Effector CD8-positive, alpha-beta T cell (primary cell): ENCODE measurements at places on chromosomes 5 and 9.

DNA sequence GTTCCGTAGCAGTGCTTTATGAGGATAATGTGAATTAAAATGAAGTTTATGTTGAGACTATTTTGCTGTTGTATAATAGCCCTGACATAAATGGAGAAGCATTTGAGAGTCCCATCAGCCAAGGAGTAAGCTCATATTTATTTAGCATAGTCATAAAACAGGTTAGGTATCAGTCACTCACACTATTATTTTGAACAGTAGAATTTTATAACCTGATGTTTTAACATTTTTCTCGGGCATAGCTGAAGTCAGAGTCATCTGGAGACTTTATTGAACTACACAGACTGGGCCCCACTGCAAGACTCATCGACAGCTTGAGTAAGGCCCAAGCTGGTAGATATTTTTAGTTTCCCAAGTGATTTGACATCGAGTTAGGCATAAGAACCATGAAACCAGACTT, 620.3 kb upstream of the WWC1 start:
- no peak for DNase-seq

DNA sequence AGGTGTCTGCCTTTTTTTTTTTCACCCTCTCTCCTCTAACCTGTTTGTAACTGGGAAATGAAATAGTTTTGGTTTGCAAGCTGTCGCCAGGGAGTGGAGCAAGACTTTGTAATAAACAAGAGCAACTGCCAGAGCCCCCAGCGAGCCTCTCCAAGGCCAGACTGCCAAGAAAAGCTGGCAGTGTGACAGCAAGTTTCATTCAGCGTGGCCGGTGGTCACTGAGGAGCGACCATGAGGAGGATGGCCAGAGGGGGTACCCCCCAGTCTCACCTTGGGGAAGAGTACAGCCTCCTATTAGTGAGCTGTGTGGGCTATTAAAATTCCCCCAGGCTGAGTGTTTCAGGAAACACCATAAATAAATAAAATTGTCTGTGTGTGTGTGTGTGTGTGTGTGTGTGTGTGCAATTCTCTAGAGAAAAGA, 49.9 kb downstream of the ZFAND5 start:
- DNase-seq = no peak

- DNase-seq = no peak
These were observed 179.5 kb downstream of the TRIO start for GRCh38 chr5:14322437-14323187.

- no peak for DNase-seq
These were observed 625 bp upstream of the UBLCP1 start for GRCh38 chr5:159262472-159262858.

GRCh38 chr5:78542321-78542840, 106.2 kb downstream of the LHFPL2 start:
- DNase-seq = no peak

GRCh38 chr9:128943832-128944620, 3.4 kb downstream of the DOLK start:
- no peak for DNase-seq

DNA sequence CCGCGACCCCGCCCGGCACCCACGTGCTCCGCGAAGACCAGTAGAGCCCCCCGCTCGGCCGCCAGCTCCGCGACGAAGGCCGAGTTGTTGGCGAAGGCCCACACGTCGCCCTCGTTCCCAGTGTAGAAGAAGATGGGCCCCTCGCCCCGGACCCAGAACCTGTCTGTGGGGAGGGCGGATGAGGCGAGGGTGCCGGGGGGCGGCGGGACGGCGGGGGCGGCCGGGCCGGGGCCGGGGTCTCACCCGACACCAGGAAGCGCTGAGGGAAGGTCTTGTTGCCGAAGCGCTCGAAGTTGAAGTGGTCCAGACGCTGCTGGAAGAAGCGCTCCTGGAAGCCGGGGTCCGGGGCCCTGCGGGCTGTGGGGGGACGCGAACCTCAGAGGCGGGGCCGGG, 317 bp downstream of the DPP7 start:
- no peak for DNase-seq

- no peak for DNase-seq
These were observed 1.0 kb downstream of the ADAMTS19 start for GRCh38 chr5:129460936-129461710.

GRCh38 chr9:18111146-18111545, 362.8 kb upstream of the ADAMTSL1 start:
- DNase-seq = no peak

DNA sequence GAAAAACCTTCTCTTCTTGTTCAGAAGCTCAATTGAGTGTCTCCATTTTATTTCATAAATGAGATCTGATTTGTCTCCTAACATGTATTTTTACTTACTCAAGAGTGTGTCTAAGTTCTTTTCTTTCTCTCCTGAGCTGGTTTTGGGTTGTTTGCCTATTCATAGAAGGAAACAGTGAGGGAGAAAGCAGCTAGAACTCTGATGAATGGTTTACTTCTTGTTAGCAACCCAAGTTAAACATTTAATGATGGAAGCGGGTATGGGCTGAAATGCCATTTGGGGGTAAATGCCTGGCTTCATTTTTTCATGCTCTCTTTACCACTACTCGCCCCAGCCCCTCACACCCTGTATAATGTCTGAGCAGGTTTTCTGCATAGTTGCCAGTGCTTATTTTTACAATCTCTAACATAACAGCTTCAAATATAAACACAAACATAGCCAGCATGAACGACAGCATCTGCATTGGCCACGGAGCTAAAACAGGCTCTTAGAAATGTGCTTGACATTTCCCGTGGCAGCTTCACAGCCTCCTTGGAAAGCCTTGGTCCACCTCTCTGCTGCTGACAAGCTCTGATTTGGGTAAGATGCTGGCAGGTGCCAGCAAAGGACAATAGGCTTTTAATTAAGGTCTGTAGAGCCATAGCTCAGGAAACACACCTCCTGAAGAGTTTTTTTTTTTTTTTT, 321.1 kb downstream of the ARHGEF28 start:
- no peak for DNase-seq

- DNase-seq = no peak
These were observed 693.4 kb downstream of the KCTD16 start for GRCh38 chr5:144864118-144864517.

- no peak for DNase-seq
These were observed 14.9 kb downstream of the BTNL9 start for GRCh38 chr5:181054871-181055459.

GRCh38 chr9:36991516-36992134, 42.4 kb downstream of the PAX5 start:
- DNase-seq = no peak

DNA sequence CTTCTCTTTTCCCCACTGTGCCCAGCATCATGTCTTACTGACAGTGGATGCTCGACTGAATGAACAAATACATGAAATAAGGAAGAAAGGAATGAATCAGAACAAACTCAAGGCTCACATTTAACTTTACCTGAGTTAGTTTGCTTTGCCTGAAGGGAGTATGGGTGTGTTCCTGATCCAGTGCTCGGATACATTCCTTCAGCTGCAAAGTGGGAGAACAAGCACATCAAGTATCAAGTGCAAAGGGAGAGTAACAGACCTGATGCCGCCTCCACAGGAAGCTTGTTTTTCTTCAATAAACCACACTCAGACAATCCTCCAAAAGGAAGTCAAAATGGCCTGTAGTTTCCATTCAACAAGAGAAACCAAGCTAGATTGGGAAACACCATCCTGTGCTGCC, 66.1 kb downstream of the KIF24 start:
- DNase-seq = no peak

DNA sequence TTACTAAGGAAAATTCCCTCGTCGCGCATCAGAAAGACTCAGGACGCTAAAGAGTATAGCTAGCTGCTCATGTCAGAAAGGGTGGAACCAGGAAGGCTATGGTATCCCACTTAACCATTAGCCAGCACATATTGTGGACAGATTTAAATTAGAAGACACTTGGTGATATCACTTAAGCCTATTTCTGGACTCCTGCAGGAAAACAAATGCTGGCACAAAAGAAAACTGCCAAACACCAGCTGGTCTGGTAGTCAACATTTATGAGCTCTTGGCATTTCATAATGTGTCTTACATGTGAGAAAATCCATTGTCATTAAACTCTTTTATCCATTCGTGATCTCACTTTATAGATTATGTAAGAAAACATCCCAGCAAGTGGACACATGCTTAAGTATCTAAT, 377.4 kb downstream of the PTPRD start:
- DNase-seq = no peak

DNA sequence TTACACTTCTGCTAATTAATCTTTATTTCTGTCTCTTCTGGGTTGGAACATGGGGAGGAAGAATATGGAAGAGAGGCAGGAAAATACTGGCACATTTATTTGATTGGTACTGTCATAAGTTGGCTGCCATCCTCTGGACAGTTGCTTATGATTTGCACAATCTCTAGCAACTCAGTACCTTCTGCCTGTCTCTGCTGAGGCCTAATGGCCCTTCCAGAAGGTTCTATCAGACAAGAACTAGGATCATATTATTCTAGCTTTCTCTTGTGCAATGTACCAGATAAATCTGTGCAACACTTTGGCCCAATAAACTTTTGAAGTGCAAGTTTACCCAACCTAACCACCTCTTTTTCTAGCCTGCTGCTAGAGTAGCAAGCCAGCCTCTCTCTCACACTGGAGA, 335.0 kb downstream of the ARRDC3 start:
- DNase-seq = no peak

- DNase-seq = no peak
These were observed 1.5 kb upstream of the IL17B start for GRCh38 chr5:149380466-149381121.

DNA sequence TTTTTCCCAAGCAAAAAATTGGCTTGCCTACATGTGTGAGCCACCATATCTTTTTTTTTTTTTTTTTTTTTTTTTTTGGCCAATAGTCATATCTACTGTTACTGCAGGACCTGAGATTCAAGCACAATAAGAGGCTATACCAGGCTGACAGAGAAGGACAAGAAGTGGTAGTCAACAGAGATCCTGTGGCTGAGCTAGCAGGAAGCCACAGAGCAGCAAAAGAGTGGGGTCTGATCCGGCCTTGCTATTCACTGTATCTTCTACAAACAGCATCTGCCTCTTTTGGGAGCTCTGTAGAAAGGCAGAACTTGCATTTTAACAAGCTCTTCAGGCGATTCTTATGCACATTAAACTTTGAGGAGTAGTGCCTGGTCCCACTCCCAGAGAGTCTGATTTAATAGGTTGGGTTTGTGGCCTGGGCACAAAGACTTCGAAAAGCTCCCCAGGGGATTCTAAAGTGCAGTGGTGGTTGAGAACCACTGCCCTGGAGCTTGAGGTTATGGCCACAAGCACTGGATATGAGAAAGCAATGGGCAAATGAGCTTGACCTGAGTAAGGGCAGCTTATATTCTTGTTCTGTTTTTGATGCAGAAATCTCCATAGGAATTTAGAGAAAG, 162.8 kb downstream of the PIK3R1 start:
- no peak for DNase-seq

GRCh38 chr9:104090578-104090977, 3.5 kb upstream of the SMC2 start:
- DNase-seq = no peak

DNA sequence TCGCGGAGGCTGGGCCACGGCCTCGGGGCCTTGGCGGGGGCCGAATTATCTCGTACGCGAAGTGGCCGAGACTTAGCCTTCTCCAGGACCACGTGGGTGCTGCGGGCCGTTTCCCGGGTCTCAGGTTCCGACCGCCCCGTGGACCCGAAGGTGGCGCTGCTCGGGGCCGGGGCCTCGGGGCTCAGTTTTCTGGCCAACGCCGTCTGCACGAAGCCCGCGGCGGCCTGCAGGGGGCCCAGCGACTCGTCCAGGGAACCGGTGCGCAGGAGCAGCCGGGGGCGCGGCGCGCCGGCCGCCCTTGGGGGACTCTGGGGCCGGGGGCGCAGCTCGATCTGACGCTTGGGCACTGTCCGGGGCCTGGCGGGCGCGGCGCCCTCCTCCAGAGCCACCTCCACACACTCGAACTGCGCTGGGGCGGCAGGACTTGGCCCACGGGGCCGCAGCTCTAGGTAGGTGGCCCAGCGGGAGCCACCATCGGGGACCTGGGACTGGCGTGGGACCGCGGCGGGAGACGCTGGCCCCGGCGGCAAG, 716 bp downstream of the PROB1 start:
- no peak for DNase-seq

DNA sequence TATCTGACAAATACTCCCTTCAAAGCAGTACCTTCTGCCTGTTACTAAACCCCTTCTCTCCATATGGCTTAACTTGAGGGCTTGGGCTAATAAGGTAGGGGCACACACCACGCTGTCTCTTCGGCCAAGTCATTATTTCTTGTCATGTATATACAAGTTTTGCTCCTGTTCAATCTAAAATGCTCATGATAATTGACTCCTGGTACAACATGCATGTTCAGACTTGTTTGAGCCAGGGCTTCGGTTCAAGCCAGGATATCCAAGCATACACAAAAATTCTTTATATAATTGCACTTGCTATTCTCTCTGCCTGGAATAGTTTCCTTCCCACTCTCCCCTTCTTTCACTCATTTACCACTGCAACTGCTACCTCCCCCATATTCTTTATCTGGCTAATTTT, 756.0 kb upstream of the C9orf72 start:
- DNase-seq = no peak

DNA sequence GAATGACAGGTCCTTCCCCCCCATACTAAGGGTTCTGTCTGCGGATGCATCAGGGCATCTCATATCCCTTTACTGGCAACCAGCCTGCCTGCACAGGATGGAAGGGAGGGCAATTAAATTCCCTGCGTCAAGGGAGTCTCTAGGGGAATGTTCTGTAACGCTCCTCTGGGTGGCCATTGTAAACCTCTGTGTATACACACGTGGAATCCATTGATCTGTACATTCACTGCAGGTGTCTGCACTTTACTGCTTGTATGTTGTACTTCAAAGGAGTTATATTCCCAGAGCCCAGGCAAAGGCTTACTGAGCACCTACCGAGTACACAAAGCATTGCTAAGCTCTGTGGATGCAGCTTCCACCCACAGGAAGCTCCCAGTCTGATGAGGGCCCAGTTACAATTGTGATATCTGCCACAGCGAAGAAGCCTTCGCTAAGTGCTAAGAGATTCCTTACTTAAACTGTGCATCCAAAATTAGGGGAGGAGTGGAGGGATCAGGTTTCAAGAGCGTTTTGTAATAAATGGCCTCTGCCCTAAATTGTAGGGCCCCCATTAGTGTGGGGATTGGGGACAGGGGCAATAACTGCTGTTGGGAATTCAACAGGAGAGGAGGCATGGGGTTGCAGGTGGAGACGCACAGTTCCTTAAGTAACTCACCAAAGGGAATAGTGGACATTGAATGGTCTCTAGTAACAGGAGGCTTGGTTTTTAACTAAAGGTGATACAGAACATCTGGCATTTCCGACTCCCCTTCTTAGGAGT, 1.5 kb upstream of the RETREG1 start:
- no peak for DNase-seq

DNA sequence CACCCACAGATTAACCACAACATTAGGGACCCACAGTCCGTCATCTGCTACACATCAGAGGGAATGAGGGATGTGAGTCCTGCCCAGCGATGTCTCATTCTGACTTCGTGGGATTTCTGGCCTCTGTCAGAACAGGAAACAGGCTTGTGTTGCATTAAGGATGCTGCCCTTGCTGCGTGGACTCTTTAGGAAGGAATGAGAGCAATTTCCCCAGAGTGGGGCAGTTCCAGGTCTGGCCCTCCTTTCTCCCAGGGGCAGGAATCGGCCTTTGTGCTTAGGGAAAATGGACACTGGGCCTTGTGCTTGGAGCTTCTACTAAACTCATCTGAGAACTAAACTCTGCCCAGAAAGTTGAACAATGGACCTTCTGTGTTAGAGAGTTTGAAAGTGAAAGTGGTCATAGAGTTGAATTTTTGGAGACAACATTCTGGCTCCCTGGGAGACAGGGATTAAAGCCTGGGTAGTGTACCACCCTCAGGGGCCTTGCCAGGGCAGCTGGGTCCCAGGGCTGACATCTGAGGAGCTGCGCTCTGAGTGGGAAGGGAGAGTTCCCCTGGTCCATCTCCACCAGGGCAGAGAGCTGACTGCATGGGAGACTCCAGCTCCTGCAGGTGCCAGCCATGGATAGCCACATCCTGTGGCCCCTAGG, 37.8 kb upstream of the S1PR3 start:
- no peak for DNase-seq
